GM12892 (cell line): ENCODE measurements at places on chromosomes 7 and 10.

DNA sequence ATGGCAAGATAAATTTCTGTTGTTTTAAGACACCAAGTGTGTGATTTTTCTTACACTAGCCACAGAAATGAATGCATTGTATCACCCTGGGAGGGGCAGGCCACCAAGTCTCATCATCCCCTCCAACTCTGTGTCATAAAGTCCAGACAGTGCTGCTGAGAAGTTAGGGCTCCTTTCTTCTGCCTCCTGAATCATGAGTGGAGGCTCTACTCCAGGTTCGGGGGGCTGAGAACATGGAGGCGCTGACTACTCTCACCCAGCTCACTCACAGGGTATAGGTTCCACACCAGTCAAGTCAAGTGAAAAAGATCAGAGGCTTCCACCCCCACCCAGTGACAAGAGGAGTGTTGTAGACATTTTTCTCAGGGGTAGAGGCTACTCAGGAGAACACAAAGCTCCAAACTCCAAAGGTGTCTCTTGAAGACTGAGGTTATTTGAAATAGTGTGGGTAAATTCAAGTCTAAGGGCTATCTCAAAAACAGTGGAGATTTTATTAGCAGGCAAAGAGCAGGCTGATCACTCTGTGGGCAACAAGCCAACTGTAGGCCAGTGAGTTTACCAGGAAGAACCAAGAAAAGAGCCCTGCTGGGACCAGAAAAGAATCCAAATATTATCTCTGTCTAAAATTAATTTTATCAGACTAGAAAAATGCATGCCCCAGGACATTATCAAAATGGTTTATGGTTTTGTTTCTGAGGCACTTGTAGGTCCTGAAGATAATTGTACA, 118.6 kb upstream of the RET start:
- no peak for DNase-seq

DNA sequence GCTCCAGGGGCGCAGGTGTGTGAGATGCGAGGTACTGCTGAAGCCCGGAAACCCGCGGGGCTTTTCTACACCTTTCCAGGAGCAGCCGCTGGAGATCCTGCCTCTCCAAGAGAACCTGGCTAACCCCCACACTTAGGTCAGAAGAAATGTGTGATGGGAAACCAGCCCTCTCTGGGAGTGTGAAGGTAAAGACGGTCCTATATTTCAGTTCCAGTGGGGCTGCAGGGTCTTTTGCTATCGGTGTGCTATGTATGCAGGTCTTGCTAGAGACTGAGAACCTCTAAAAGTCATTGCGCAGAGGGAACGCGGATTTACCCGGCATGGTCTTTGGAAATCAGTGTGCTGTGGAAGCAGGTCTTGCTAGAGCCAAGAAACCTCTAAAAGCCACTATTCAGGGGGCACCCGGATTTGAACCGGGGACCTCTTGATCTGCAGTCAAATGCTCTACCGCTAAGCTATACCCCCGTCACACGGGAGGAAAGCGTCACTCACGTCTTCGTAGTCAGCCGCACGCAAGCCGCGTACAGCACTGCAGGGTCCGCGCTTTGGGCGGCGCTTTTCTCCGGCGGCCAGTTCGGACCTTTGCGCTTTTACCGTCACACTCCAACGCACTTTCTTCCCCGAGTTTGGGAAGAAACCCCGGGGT, 46.0 kb downstream of the ZNF777 start:
- DNase-seq, result no peak

- DNase-seq, result no peak
Observed at GRCh38 chr7:80165177-80165576, 30.5 kb downstream of the GNAI1 start.

DNA sequence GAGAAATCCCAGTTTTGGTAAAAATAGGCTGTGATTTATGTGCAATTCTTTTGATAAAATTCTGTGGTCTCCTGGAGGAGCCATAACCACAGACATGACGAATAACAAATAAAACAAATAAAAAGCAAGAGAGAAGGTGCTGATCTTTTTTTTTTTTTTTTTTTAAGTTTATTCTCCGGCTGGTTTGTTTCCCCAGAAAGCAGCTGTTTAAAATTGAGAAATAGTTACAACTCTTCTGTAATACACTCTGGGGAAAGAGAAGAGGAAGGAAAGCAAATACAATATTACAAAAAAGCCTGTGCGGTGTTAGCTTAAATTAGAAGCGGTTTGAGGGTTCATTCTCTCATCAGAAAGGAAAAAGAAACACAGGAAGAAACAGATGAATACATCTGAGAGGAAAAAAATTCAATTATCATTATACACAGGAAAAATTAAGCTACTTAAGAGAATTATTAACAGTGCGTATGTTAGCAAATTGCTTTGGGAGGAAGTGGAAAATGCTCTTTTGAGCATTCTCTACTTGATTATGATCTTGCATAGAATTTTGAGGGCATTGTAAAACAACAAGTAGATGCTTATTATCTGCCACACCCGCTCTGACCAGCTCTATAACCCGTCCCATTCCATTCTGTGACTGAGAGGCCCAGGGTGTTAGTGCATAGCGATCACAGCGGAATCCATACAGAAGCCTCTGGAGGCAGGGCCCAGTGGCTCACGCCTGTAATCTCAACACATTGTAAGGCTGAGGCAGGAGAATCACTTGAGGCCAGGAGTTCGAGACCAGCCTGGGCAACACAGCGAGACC, 40.6 kb upstream of the WAC start:
- DNase-seq, result no peak

DNA sequence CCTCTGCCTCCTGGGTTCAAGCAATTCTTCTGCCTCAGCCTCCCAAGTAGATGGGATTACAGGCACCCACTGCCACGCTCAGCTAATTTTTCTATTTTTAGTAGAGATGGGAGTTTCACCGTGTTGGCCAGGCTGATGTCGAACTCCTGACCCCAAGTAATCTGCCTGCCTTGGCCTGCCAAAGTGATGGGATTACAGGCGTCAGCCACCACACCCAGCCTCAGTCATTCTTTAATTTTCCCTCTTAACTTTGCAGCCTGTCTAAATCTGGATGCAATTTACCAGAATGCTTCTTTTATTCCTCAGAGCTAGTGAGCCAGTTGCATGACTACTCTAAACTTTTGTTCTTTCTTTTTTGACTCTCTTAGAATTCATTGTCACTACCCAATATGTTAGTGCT, 90.5 kb upstream of the CSTF2T start:
- DNase-seq, result no peak

- DNase-seq, result no peak
Observed at GRCh38 chr10:78321500-78321899, 287.8 kb downstream of the RPS24 start.

DNA sequence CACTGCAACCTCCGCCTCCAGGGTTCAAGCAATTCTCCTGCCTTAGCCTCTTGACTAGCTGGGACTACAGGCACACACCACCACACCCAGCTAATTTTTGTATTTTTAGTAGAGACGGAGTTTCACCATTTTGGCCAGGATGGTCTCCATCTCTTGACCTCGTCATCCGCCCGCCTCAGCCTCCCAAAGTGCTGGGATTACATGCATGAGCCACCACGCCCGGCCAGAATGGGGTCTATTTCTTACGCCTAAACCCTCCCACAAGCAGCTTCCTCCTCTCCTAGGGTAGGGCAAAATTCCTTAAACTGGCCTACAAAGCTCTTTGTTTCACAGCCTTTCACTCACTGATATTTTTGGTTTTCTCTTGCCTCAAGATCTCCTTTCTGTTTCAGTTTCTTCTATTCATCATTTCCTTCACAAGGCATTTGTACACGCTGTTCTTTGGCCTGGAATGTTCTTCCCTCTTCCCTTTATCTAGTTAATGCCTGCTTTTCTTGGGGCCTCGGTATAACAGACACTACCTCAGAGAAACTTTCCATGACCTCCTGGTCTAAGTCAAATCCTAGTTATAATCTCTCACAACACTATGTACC, 6.7 kb downstream of the CPEB3 start:
- no peak for DNase-seq

DNA sequence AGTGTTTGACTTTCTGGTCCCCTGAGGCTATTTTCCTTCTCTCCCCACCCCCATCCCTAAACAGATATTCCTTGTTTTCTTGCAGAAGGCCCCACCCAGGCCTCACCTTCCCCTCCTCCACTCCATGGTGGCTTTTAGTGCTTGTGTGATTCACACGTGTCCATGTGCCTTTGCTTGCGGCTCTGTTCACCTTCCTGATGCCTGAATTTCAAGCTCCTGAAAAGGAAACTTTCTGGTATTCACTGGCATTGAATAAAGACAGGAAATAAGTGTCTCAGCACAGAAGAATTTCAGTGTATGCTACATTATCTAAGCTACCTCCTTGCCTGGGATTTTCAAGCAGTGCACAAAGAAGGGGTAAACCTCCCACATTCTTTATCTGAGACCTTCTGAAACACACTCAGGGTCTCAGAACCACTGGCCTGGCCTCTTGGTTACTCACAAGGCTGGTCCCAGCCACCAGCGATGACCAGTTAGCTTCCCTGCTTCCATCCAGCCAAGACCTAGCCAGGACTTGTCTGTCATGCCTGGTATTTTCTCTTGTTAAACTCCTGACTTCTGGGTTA, 17.2 kb upstream of the UBE2H start:
- no peak for DNase-seq

- no peak for DNase-seq
Observed at GRCh38 chr7:77752016-77752415, 46.2 kb downstream of the TMEM60 start.

GRCh38 chr7:70317356-70317755, 719.1 kb downstream of the AUTS2 start:
- no peak for DNase-seq

- no peak for DNase-seq
Observed at GRCh38 chr7:36011588-36011965, 141.5 kb upstream of the EEPD1 start.
